ENCODE measurements at places on chromosomes 4 and X.

DNA sequence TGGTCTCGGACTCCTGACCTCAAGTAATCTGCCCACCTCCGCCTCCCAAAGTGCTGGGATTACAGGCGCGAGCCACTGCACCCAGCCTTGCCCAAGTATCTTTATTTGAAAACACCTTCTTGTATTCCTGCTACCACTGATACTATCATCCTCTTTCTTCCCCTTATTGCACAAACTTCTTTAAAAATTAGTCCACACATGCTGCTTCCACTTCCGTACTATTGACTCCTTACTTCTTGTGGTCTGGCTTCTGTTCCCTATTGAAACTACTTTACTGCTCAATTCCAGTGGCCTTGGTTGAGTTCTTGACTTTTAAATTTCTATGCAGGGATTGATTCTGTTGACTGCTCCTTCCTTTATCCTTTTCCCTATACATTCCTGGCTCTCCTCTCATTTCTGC, 38.8 kb downstream of the MTM1 start:
- DNase-seq: no peak

GRCh38 chr4:128461291-128462102, 173.9 kb upstream of the PGRMC2 start:
- no peak for DNase-seq

GRCh38 chr4:161448550-161449180, 715.1 kb downstream of the FSTL5 start:
- DNase-seq: no peak

- no peak for DNase-seq
Observed at GRCh38 chrX:97995834-97996233, 1112.1 kb downstream of the RPA4 start.

DNA sequence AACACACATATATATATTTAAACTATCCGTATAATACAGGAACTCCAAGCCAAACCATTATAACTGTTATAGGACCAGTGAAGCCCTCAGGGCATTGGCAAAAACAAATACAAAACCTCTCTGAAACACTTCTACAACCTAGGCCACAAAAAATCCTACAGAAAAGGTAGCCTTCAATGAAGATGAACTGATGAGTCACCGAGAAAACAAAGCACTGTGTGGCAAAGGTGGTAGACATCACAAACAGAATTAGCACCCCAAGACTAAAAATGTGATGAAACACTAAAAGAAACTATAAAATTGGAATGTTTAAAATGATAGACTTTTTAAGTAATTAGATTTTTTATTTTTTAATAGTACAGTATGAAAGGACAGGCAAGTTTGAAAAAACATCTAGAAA, 5.5 kb upstream of the HSPA4L start:
- no peak for DNase-seq

GRCh38 chr4:84691170-84691691, 108.3 kb downstream of the CDS1 start:
- DNase-seq: no peak

DNA sequence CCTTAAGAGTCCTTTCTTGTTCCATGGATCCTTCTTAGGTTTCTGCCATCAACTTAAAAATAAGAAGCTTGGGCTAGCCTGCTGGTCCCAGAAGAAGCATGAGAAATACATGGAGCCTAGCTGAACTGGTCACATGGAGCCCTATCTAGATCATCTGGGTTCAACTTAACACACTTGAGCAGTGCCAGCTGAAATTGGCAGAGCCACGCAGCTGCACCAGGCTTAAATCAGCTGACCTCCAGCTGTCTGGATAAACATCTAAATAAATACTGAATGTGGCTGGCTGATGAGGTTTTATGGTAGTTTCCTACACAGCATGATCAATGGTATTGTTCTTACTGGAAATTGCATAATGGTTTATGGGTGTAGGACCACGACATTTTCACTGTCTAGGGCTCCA, 598.4 kb upstream of the FAM241A start:
- DNase-seq: no peak

GRCh38 chrX:101347859-101348451, 587 bp downstream of the TIMM8A start:
- no peak for DNase-seq

- no peak for DNase-seq
Observed at GRCh38 chr4:26076000-26076587, 162.1 kb downstream of the SMIM20 start.

GRCh38 chrX:68826113-68826980, 2.5 kb upstream of the EFNB1 start:
- DNase-seq: no peak

DNA sequence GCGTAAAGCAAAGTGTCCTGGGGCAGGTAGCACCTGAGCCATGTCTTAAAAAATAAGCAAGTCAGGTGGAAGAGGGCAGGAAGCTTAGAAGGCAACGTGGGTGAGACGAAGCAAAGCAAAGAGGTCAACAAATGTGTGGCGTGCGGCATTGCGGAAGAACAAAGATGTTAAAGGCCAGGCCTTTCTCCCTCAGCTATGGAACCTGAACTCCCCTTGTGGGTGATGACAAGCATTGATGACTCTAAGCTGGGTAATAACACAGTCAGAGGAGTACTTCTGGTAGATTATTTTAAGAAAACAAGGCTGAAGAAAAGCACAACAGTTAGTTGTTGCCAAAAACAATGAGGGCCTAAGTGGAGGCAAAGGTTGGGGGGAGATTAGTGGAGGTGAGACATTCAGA, 29.0 kb upstream of the SORBS2 start:
- no peak for DNase-seq

- DNase-seq: no peak
Observed at GRCh38 chr4:107666134-107666533, 53.9 kb downstream of the PAPSS1 start.

DNA sequence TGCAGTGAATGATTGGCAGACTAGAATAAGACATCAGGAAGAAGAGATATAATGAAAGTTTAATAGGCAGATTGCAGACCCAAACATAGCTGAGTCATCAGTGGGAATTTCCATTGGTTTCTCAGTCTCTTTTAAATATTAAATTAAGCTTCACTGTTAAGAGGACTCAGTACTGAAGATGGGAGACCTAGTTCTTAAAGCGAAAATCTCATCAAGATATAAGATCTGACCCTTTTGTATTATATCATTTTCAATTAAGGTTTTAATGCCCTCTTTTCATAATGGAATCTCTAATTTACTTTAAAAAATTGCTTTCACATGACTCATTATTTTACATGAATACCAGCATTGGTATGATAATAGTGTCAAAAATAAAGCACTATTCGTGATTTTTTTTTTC, 168.9 kb upstream of the ATOH1 start:
- no peak for DNase-seq

DNA sequence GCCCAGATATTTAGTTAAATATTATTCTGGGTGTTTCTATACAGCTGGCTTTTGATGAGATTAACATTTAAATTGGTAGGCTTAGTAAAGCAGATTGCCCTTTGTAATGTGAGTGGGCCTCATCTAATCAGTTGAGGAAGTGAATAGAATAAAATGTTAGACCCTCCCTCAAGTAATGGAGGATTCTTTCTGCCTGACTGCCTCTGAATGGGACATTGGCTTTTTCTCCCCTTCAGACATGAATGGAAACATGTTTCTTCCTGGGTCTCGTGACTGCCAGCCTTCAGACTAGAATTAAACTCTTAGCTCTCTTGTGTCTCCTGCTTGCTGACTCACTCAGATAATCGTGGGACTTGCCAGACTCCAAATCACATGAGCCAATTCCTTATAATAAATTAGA, 266.7 kb downstream of the INPP4B start:
- DNase-seq: no peak

DNA sequence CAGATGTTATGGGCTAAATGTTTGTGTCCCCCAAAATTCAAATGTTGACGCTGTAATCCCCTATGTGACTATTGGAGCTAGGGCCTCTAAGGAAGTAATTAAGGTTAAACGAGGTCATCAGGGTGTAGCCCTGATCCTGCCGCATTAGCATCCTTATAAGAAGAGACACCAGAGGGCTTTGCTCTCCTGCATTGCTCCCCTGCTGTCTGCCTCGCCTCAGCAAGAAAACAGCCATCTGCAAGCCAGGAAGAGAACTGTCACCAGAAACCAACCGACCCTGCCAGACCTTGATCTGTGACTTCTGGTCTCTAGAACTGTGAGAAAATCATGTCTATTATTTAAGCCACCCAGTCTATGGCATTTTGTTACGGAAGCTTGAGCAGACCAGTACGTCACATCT, 331.9 kb downstream of the DCTD start:
- no peak for DNase-seq

DNA sequence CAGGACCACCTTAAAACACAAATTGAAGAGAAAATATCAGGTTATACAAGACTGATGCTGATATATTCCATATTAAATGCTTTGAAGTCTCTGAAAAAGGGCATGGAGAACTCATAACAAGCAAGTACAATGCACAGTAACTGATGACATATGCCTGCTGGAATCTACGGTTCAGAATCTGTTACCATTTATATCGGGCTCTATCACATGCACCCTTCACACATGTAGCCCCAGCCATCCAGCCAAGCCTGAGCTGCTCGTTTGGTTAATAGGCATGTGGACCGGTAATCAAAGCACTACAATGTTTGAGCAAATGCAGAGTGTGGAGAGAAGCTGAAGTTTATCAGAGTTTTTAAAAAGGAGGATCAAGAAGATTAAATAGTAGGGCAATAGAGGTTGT, 11.8 kb downstream of the COMMD8 start:
- no peak for DNase-seq

DNA sequence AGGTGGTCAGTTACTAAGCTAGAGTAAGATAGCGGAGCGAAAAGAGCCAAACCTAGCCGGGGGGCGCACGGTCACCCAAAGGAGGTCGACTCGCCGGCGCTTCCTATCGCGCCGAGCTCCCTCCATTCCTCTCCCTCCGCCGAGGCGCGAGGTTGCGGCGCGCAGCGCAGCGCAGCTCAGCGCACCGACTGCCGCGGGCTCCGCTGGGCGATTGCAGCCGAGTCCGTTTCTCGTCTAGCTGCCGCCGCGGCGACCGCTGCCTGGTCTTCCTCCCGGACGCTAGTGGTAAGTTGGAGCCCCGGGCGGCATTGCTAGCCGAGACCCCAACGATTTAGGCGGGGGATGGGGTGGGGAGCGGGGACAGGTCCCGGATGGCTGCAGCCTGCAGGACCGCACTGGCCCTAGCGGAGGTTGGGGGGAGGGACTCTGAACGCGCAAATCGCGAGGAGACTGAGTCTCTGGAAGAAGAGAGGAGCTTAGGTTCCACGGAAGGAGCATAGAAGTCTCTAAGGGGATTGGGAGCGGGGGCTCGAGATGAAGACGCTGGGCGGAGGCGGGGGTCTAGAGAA, 573 bp downstream of the HTR2C start:
- no peak for DNase-seq

GRCh38 chr4:113665036-113665435, 96.5 kb downstream of the CAMK2D start:
- no peak for DNase-seq

DNA sequence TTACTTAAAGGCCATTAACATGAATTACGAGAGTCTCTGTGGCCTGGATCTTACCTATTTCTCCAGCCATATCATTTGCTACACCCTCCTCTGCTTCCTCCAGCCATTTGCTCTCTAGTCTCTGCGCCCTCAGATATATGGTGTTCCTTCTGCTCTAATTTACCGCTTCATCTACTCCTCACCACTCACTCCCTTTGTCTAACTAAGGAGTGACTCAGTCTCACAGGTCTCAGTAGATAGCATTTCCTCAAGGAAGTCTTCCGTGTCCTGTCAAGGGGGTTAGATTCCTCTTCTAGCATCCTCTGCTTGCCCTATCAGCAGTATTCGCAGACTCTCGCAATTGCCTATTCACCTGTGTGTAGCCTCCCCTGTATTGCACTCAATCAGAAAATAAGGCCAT, 892.1 kb upstream of the INTU start:
- DNase-seq: no peak

GRCh38 chr4:148068065-148068911, 336.4 kb downstream of the ARHGAP10 start:
- no peak for DNase-seq

- no peak for DNase-seq
Observed at GRCh38 chr4:86640469-86640868, 46.4 kb downstream of the PTPN13 start.

GRCh38 chr4:168138143-168138542, 45.8 kb downstream of the ANXA10 start:
- no peak for DNase-seq

DNA sequence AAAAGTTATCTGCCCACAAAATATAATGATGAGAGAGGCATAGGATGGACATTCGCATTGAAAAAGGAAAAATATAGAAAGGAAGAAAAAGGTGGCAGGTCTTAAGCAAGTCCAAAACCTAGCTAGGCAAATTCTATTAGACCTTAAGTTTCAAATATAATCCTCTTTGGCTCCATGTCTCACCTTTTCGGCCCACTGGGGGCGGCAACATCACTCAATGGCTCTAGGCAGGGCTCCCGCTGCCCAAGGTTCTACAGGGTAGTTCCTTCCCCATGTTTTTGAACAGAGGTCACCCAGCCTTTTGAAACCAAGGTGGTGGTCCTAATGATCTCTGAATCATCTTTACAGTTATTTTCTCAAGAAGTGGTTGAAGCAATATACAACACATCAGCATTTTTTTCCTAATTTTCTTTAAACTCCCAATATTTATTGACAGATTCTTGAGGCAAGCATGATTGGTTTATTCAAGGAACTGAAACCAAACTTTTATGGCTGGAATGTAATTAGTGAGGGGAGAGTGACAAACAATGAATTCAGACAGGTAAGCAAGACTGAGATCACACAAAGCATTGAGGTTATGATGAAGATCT, 309.4 kb downstream of the ANTXR2 start:
- no peak for DNase-seq

- DNase-seq: no peak
Observed at GRCh38 chr4:87258677-87259076, 38.3 kb upstream of the KLHL8 start.

GRCh38 chr4:185853841-185854240, 41.8 kb upstream of the SORBS2 start:
- DNase-seq: no peak

GRCh38 chr4:171157462-171158082, 655.6 kb upstream of the GALNTL6 start:
- no peak for DNase-seq

DNA sequence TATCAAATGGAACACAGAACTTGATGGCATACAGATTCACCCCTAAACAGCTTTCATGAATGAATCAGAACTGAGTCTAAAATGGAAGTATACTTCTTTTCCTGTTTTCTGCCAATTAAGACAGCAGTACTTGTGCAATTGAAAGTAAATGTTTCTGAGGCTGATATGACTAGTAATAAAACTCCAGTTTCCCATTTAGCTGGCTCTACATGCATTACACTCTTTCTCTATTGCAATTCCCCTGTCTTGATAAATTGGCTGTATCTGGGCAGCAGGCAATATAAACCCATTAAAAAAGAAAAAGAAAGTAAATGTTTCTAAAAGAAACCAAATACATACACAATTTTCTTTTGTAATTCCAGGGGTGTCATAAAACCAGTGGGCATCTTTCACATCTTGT, 4.6 kb downstream of the NOA1 start:
- DNase-seq: no peak

DNA sequence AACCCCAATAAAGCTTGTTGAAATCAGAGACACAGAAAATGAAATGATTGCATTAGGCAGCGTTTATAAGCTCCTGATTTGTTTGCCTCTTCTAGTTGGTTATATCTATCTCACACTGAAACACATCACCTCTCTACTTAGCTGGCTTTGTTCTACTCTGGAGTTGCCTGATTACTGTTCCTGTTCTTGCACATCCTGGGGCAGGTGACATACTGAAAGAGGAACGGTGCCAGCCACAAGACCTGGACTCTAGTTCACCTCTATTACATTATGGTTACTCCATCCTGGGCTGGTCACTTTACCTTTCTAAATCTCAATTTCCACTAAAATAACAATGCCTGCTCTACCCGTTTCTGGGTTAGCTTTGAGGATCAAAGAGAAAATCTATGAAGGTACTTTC, 47.9 kb downstream of the TRIM2 start:
- no peak for DNase-seq

- DNase-seq: no peak
Observed at GRCh38 chrX:68419975-68420374, 13.3 kb downstream of the OPHN1 start.

Data from activated T-cell treated with anti-CD3 and anti-CD28 coated beads for 48 hours (primary cell).